ENCODE measurements at places on chromosomes 11 and 22. TPM values are rescaled to one million over a fixed set of nuclear protein-coding genes. Genes with fewer than 3 reads are reported as not detected.

CCDC81 gene
- total RNA-seq, result 0.90 TPM

CARD18 gene
- total RNA-seq, result not detected

TUB gene
- total RNA-seq, result 0.26 TPM

BARX2 gene
- not detected for total RNA-seq

TESMIN gene
- 5.7 TPM for total RNA-seq

UBASH3B gene
- 26.6 TPM for total RNA-seq

RIC3 gene
- total RNA-seq, result 30.0 TPM

TUT1 gene
- total RNA-seq, result 38.1 TPM

SMC1B gene
- total RNA-seq, result 0.08 TPM

TAF6L gene
- total RNA-seq, result 26.3 TPM

KCTD17 gene
- total RNA-seq, result 32.3 TPM

XKR3 gene
- not detected for total RNA-seq

OR51B5 gene
- not detected for total RNA-seq

CSF2RB gene
- 1.2 TPM for total RNA-seq

USP2 gene
- 0.22 TPM for total RNA-seq

SMIM38 gene
- 0.50 TPM for total RNA-seq

SF1 gene
- total RNA-seq, result 832 TPM

P2RX6 gene
- total RNA-seq, result 1.2 TPM

HMOX1 gene
- 7.7 TPM for total RNA-seq

RFPL3 gene
- total RNA-seq, result not detected
